Lung microvascular endothelial cell (primary cell): ENCODE measurements at places on chromosomes 1 and 21. TPM values are rescaled to one million over a fixed set of nuclear protein-coding genes. Genes with fewer than 3 reads are reported as not detected.

GRCh38 chr1:2623571-2624337 is 9.1 kb downstream of the MMEL1 start:
- no peak for DNase-seq

GRCh38 chr1:15974855-15975254 is 1.0 kb downstream of the ZBTB17 start:
- DNase-seq, result peak; percentile 14

DNA sequence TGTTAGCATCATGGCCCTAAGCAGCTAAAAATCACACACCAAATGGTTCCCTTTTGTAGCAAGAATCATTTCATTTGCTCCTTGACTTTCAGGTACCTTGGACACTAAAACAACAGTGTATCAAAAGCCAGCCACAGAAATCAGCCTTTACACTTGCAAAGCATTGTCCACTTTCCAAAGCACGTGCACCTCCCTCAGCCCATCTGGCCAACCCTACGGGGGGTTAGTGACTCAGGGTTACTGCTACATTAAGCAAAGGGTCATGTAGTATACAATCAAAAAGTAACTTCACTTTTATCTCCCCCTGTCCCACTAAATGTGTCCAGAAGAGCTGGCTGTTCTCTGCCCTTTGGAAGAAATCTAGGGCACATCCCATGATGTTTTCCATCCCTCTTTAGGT is 149.7 kb downstream of the HIVEP3 start:
- no peak for DNase-seq

GRCh38 chr1:247211339-247211738 is 39.5 kb upstream of the ZNF124 start:
- no peak for DNase-seq

DNA sequence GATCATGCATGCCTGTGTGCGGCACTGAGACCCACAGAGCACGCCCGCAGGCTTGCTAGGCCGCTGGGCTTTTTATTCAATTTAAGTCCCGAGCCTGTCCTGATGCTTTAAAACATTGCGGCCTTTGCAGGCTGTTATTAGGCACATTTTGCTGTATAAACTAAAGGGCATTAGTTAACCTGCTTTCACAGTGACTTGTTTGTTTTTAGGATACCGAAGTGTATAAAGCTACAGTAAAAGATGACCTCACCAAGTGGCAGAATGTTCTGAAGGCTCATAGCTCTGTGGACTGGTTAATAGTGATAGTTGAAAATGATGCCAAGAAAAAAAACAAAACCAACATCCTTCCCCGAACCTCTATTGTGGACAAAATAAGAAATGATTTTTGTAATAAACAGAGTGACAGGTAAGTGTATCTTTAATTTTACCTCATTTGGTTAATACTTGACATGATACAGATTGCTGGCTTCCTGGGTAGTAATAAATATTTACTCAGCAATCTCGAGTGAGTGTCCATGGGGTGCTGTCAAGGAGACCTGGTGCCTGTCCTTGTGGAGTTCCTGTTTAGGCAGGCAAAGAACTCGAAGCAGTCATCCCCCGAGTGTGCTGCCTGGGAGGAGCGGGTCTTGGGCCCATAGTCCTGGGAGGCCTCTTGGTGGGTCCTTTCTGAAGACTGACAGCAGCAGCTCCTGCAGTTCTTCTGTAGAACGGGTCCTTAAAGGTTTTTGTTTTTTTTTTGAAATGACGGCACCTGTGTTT is 40.1 kb downstream of the TRAPPC10 start:
- DNase-seq, result no peak

DNA sequence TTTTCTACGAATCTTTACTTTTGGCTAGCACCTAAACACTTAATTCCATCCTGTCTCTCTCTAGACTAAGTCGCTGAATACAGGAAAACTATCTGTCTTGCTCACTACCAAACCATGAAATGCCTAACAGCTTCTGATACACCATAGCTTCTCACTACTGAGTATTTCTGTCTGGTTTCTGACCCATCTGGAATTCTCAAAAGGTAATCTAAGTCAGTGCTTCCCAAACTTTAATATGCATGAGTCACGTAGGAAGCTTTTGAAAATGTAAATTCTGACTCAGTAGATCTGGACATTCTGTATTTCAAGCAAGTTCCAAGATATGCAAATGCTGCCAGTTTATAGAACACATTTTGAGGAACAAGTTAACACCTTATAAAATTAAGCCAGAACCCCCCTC is 9.2 kb upstream of the OVGP1 start:
- no peak for DNase-seq

DNA sequence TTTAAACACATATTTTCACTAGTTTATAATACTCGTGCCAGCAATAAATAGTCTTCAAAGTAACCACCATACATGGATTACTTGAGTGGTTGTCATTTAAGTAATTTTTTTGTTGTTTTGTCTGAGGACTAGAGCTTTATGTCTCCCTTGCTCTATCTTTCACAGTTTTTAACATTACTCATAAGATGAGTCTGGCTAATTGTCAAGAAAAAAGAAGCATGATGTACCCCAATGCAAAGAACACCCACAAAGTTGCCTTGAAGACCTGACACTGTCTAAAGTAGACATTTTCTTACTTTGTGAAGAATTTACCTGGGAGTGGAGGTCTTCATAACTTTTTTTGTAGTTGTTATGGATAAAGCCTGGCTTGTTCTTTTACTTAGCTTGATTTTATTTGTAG is 210.4 kb upstream of the BRINP3 start:
- no peak for DNase-seq

- DNase-seq, result no peak
Observed at GRCh38 chr21:44797775-44798174, 3.8 kb downstream of the UBE2G2 start.

DNA sequence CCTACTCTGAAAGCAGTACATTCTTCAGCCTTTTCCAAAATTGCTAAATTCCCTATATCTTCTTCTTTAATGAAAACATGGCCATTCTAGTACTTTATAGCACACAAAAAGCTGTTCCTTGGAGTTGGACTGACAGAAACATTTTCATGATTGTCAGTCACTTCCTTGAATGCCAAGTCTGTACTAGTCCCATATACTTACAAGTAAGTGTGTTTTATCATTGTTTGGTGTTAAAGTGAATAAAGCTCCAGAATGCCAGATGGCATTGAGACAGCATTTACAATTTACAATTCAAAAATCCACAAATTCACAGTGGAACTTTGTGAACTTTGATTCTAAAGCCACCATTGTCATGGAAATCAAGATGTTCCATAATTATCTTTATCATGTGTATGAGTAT is 36.5 kb downstream of the KCNK2 start:
- DNase-seq, result no peak

DNA sequence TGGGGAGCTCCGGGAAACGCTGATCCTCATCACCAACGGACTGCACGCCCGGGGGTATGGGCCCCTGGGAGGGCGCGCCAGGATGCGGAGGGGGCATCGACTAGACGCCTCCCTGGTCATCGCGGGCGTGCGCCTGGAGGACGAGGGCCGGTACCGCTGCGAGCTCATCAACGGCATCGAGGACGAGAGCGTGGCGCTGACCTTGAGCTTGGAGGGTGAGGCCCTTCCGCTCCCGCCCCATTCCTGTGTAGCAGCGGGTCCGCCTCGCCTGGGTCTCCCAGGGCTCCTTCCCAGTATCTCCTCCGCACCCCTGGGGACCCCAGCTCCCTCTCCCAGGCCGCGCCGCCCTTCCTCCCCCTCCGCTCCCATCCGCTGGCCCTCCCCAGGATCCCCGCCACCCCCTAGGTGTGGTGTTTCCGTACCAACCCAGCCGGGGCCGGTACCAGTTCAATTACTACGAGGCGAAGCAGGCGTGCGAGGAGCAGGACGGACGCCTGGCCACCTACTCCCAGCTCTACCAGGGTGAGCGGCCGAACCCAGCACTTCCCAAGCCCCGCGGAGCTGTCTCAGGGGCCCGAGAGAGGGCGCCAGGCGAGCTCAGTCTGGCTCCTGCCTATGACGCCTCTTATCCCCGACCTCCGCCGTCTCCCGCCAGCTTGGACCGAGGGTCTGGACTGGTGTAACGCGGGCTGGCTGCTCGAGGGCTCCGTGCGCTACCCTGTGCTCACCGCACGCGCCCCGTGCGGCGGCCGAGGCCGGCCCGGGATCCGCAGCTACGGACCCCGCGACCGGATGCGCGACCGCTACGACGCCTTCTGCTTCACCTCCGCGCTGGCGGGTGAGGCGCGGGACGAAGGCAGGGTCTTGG is 5.0 kb downstream of the HAPLN2 start:
- peak; percentile 49 for DNase-seq

- no peak for DNase-seq
Observed at GRCh38 chr21:29928537-29928936, 11.3 kb downstream of the GRIK1 start.

DNA sequence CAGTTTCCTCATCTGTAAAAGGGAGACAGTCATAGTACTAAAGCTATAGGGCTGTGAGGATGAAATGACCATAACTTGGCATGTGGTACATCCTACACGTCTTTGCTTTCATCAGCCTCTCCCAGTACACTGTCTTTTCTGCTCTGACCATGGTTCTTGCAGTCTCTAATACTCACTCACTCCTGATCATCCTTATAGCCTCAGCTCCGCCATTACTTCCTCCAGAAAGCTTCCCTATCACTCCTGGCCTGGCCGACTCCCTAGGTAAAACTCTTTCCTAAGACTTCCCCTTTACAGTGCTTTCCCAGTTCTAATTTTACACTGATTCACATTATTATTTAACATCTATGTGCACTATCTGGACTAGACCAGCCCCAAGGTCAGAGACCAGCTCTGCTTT is 5.0 kb upstream of the MRPL24 start:
- DNase-seq, result no peak

DNA sequence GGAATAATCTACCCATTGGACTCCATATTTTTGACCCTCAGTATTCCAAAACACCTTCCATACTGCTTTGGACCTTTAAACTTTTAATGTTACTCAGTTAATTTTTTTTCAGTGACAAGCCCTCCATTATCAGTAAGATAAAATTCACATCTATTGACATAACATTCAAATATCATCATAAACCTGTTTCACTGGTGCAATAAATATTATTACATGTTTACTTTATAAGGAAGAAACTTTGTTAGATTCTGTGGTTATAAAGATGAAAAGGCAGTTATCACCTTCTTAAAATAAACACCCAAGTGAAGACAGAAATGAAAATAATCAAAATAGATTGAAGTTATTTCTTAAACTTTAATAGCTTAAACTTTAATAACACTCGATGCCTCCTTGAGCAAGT is 758.5 kb upstream of the ADGRL2 start:
- DNase-seq, result no peak

DNA sequence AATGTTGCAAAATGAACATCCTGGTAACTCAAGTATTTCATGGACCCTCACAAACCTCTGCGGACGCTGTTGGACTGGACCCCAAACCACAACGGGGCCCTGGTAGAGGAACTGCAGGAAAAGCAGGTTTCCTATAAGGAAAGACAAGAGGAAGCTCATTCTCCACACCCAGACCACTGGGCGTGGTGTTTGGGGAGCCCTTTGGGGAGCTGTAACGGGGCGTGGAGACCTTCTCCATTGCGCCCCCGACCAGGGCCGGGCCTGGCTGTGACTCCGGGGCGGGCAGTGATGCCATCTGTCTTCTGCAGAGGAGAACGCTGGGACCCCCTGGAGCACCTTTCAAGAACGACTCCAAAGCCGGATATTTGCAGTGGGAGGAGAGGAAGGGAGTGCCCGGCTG is 30.0 kb upstream of the AGPAT3 start:
- no peak for DNase-seq

DNA sequence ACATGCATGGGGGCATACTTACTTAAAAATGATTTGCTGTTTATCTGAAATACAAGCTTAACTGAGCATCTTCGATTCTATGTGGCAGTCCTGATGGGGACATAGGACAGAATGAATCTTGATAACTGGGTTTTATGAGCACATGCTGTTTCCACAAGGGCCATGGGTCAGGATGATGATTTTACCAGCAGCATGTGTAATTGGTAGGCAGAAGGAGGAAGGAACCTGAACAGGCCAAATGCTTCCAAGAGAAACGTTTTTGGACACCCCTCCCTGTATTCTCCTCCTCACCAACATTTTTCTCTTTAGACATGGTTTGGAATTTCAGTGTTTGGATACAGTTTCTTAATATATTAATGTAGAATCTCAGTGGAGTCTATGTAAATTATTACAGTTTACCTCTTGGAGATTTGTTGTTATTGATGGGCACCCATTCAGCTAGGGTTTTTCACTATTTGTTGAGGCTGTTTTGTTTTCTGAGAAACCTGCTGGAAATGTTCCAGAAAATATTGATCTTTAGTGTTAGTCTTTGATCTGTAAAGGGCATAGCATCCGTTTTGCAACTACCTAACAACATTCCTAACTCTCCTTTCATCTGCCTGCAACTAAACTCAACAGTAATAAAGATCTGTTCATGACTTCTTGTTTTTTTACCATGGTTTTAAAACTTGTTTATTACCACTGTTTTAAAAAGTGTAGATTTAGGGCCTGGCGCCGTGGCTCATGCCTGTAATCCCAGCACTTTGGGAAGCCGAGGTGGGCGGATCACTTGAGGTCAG is 42.0 kb downstream of the TBCE start:
- no peak for DNase-seq

DNA sequence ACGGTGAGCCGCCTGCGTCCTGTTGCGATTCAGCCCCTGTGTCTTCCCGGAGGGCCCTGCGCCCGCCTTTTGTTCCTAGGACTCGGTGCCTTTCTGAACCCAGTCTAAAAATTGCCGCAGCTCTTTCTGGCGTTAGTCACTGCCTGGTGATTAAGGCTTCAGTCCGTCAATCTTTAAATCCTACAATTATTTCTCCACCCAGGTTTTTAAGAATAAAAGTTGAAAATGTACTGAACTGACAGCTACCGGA is 16.2 kb upstream of the PDXK start:
- no peak for DNase-seq

DNA sequence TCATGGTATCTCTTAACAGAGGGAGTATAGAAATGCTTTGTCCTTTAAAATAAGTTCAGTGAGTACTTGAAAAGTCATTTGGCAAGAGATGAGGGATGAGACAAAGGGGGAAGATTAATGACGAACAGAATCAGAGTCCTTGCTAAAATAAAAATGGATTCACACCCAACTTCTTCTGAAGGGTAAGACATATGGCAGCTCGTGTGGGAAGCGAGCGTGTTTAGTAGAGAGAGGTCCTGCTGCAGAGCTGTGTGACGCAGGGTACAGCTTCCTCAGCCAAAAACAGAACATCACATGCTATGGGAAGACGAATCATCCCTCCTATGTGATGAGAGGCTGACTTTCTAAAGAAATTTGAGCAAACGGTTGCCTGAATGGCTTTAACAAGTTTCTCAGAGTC is 158.5 kb upstream of the LMO4 start:
- DNase-seq, result no peak

PLA2G2C gene
- not detected in 2 replicates for total RNA-seq

RYR2 gene
- total RNA-seq, result under 0.01 and 0.22 TPM in 2 replicates

SPATA21 gene
- total RNA-seq, result not detected in 2 replicates

TMEM54 gene
- total RNA-seq, result 20.0 and 21.1 TPM in 2 replicates

TEDDM1 gene
- total RNA-seq, result not detected in 2 replicates

ZNF648 gene
- not detected in 2 replicates for total RNA-seq

NOC2L gene
- total RNA-seq, result 51.4 and 58.3 TPM in 2 replicates

FAM72D gene
- total RNA-seq, result 0.40 and 0.87 TPM in 2 replicates

AIRE gene
- total RNA-seq, result not detected in 2 replicates

VSIG8 gene
- not detected in 2 replicates for total RNA-seq

KMO gene
- total RNA-seq, result not detected in 2 replicates

MIXL1 gene
- under 0.01 TPM in 1 of 2 replicates, not detected in the other for total RNA-seq

FNDC5 gene
- 0.20 and 0.44 TPM in 2 replicates for total RNA-seq

EDN2 gene
- total RNA-seq, result not detected in 2 replicates
